ENCODE measurements at places on chromosomes 4 and X.

DNA sequence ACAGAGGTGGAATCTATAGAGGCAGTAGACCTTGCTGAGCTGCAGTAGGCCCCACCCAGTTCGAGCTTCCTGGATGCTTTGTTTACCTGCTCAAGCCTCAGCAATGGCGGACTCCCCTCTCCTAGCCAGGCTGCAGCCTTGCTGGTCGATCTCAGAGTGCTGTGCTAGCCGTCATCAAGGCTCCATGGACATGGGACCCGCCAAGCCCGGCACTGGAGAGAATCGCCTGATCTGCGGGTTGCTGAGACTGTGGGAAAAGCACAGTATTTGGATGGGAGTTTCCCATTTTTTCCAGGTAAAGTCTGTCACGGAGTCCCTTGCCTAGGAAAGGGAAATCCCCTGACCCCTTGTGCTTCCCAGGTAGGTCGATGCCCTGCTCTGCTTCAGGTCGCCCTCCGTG is 124.8 kb upstream of the KLF8 start:
- no peak for DNase-seq

GRCh38 chr4:69830192-69830559 is 29.8 kb downstream of the SULT1E1 start:
- no peak for DNase-seq

- DNase-seq: no peak
These were observed 804 bp upstream of the GC start for GRCh38 chr4:71784569-71785197.

DNA sequence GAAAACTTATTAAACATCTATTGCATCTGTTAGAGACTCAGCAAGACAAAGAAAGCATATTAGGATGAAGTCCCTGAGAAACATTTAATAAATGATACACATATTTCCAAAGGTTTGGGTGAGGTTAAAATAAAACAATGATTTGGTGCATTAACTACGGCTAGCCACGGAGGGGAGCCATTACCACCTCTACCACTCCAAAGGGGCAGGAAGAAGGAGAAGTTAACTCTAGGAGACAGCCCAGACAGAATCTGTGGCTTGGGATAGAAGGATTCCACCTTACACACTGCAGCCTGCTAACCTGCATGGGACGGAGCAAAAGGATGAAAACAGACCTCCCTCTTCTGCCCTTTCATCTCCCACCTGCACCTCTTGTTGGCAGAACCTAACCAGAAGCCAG is 189.1 kb upstream of the C1QTNF7 start:
- DNase-seq: no peak

DNA sequence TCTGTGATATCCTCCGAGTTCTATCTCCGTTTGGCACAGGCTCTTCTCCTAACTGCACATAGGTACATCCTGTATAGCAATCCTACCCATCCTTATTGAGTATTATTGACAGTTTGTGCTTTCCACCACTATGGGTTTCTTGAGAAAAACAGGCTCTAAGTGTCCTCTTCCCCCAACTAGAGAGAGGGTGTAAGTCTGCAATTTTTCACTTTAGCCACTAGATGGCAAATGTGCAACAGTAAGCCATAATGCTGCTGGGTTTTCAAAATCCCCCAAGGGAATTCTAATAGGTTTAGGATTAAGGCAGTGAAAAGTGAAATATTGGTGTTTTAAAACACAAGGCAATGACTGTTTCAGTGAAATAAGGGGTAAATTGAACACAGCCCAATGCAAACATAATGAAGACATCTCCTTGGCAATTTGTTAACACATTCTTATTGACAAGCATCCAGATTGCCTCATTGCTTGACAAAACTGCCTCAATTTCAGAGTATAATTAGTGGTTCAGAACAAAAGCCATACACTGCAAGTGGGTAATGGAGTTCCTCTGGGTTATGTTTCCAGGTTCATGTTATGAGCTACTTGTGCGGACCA is 239.0 kb upstream of the HTR2C start:
- DNase-seq: no peak
